ENCODE measurements at places on chromosomes 11 and 22. TPM values are rescaled to one million over a fixed set of nuclear protein-coding genes. Genes with fewer than 3 reads are reported as not detected.

DNA sequence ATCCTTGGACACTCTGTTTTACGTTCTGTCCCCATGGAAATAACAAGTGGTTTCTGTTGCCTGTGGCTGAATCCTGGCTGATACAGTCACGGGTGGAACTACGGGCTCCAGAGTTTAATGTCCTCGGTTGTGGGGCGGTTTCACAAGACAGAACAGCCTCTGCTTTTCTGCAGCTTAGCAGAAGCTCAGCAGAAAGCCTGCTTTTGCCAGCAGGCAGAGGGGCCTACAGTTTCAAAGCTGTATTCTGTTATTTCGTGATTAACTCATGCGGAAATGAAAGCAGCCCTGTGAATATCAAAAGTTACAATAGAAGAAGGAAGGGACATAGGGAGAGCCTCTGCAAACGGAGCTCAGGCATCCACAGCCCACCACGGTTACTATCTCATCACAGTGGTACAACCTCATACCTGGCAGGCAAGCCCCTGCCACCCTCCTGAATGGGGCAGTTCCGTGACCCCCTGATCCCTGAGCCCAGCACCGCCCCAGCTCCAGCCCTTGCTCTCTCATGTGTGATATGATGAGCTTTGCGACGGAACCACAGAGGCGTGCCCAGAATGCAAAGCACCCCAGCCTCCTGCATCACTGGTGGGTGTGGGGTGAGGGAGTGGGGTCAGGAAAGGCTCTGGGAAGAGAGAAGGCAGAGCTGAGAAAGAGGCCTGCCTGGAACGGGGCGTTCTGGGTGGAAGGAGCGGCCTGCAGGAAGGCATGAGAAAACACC lies 360.6 kb downstream of the BRD1 start:
- DNase-seq, result no peak

DNA sequence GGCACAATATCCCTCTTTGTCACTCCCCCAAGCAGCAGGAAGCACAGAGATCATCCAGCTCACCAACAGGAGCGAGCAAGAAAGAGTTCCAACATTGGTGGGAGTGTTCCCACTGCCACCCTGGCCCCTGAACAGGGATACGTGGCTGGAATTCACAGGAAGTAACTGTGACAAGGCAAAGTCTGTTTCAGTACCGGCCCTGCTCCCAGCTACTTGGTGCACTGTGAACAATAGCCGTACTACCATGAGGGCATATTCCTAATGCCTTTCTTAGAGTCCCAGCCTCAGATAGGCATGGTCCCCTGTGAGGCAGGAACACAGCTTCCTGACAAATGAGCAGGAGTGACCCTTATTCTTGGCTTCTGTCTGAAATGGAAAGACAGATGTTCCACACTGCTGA lies 1.8 kb upstream of the SLC37A2 start:
- no peak for DNase-seq

DNA sequence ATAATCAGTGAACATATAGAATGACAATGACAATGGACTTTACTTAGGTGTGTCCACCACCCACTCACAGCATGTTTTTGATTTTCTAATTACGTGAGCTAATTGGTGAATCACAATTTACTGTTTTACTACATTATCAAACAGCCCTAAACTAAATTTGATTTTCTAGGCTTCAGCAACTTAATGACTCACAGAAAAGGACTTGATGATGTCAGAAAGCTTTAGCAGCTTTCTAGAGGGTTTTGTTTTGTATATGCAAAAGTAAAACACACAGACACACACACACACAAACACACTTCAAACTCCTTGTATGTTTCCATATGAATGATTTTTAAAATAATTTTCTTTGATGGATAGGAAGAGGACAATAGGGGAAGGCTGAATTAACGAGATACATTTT lies 878.6 kb upstream of the CCDC90B start:
- no peak for DNase-seq

The RNASEH2C gene
- 105 TPM for total RNA-seq

The MS4A14 gene
- not detected for total RNA-seq

- DNase-seq, result no peak
Observed at GRCh38 chr11:108973402-108974162, 308.7 kb downstream of the DDX10 start.

- DNase-seq, result no peak
Observed at GRCh38 chr11:126046570-126047195, 16.0 kb downstream of the CDON start.

DNA sequence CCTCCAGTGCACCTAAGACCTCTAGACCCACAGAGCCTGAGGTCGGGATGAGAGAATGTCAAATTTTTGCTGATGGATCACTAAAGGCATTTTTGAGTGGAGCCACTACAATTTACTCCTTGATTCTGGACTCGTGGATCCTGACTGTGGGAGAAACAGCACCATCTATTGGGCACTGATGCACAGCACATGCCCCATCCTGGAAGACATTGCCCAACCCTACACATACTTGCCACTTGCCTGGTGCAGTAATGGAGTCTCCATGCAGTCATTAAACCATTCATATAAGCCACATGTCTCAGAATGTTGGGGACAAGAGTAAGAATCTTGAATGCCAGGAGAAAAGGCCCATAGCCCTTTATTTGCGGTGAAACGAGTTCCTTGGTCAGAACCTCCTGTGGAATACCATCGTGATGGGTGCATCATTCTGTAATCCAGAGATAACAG lies 103.9 kb downstream of the GGTLC2 start:
- peak; percentile 63 for DNase-seq

DNA sequence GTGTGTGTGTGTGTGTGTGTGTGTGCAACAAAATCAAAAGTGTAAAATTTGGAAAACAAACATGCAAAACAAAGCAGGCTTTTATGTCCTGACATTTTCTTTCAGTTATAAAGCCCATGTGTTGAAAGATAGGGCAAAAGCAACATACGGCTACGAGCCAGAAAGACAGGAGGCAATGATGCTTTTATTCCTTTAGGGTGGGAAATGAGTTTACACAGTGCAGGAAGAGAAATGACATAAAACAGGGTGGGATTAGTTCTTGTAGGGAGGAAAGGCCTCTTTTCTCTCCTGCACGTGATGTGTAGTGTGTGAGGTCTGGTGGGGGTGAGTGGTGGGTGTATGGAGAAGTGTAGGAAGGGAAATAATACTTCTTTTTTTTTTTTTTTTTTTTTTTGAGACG lies 29.4 kb downstream of the IL18 start:
- no peak for DNase-seq

DNA sequence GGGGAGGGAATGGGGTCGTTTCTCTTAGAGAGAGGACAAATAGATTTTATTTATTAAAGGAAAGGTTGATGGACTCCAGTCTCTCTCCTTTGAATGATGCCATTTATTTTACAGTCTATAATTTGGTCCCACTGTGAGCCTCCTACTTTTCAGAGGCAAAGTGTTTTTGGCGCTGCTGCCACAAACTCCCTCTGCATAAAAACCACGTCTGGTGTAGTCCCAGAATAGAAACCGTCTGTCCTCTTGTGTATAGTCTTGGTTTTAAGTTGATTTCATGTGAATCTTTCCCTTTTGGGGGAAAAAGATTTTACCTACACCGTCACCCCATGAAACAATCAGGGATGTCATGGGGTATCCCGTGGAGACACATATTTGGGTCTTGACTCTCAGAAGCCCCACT lies 143.6 kb upstream of the SEZ6L start:
- no peak for DNase-seq

GRCh38 chr22:47623066-47623762 lies 860.8 kb downstream of the TBC1D22A start:
- DNase-seq, result no peak

- no peak for DNase-seq
Observed at GRCh38 chr11:61417670-61418069, 12.1 kb downstream of the CPSF7 start.

DNA sequence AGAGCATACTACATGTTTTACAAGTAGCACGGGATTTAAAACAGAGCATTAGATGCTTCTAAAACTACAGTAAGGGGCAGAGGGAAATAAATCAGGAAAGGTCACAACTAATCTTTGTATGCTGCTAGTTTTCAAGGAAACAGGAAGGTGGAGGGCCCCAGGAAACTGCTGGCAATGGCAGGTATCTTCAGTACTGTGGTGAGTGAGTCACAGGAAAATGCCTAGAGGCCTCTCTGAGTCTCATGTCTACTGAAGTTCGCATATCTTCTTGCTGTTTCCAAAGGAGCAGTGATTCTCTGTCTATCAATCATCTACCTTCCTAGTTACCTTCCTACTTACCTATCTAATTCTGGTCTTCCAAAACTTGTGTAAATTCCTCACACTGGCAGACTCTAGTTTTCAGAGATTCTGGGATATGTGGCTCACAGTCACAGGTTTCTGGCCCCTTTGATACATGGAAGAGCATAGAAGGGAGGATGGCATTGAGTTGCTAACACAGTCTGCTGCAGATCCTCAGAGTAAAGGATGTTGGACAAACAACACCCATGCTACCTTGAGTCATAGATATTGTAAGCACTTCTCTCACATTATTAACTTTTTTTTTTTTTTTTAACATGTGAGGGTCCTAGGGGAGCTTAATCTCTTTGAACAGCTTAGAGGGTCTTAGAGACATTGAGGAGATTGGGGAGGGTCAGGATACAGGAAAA lies 58.8 kb upstream of the SYN3 start:
- DNase-seq, result no peak

GRCh38 chr11:84145616-84146185 lies 859.5 kb upstream of the CCDC90B start:
- DNase-seq, result no peak

DNA sequence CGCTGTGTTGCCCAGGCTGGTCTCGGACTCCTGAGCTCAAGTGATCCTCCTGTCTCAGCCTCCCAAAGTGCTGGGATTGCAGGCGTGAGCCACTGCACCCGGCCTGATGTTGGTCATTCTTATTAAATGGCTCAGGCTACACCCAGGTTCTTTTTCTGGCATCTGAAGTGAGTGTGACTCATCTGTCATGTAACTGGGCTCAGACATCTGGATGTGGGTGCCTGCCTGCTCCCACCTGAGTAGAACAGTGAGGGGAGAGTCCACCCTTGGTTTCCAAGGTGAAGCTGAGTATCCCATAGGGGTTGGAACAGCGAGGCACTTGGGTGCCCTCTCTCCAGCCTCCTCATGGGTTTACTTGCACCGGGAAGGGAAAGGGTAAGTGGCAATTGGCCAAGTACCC lies 36.7 kb upstream of the EIF3D start:
- DNase-seq, result no peak

The OR52H1 gene
- total RNA-seq, result not detected

The SDHAF2 gene
- 31.4 TPM for total RNA-seq

- no peak for DNase-seq
Observed at GRCh38 chr22:48185071-48186055, 1422.9 kb downstream of the TBC1D22A start.

- no peak for DNase-seq
Observed at GRCh38 chr11:14622223-14622954, 21.2 kb upstream of the PDE3B start.

DNA sequence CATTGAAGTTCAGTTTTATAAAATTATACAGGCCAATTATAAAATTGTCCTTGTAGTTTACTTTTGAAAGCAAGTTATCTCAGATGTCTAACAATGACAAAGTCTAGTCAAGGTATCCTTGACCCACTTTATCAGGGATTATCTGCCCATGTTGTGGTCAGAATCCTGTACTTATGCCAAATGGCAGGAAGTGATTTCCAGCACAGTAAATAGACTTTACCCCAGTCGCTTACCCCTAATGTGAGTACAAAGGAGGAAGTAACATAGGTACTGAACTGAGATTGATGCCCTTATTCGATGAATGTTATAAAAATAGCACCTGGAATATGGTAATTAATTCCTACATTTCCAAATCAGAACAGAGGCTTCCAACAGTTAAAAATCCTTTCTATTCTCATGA lies 355.7 kb downstream of the CNTN5 start:
- DNase-seq, result no peak

- DNase-seq, result no peak
Observed at GRCh38 chr11:2312232-2313042, 10.6 kb downstream of the TSPAN32 start.

DNA sequence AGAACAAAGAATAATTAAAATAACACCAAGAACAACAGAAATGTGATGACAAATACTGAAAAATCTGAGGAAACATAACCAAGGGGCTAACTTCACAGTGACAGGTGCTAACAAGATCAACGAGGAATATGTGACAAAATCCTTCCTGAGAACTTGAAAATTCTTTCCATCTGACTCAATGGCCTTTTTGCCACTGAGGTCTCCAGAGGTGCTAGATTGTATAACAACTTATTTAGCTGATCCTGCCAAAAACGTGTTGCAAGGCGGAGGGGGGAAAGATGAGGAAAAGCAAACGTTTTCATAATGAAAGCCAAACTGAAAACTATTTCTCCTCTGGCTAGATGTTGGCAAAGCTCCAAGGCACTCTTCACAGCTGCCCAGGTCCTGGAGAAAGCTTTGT lies 364.5 kb downstream of the NTM start:
- no peak for DNase-seq

The TMEM45B gene
- total RNA-seq, result 5.8 TPM

DNA sequence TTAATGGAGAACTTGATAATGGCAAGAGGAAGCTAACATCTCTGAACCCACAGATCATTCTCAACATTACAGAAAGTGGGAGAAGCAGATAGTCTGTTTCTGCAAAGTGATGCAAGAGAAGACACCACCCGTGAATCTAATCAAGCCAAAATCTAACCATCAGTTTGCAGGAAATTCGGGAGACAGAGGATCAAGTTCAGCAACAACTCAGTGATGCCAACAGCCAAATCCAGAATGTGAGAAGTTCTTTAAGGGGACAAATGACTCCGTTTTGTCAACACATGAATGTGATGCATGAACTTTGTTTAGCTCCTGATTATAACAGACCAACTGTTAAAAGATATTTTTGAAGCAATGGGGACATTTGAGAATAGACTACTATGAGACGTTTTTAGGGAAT lies 95.2 kb upstream of the LDLRAD3 start:
- DNase-seq, result no peak

DNA sequence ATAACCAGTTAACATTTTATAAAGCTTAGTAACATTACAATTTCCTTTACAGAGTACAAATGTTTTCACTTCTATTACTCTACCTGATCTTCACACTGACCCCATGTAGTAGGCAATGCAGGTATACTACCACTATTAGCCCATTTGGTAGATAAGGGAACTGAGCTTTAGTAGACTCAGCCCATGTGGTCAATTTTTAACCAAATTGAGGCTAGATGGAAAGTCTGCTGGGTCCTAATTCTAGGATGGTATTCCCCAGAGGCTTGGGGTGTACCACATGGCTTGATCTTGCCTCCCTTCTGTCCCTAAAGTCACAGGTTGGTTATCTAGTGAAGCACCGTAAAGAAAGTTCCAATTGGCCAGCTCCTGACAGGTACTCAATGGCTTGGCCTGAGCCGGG lies 48.2 kb downstream of the NRXN2 start:
- DNase-seq, result no peak

- DNase-seq, result no peak
Observed at GRCh38 chr22:43015677-43016042, 711 bp upstream of the PACSIN2 start.

DNA sequence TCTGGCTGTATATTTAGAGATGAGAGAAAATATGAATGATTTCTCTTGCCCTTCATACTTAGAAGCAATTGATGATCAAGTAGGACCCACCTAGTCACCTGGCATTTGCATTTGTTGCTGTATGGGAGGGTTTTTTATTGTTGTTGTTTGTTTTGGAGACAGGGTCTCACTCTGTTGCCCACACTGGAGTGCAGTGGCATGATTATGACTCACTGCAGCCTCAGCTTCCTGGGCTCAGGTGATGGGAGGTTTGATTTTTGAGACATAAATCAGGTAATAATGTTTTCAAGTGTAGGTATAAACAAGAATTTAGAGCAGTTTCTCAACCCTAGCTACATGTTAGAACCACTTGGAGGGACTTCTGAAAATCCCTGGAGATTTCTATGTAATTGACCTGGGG lies 63.0 kb downstream of the TNRC6B start:
- DNase-seq, result peak; percentile 34

Data from activated CD4-positive, alpha-beta memory T cell treated with anti-CD3 and anti-CD28 coated beads for 36 hours (primary cell).